ENCODE measurements at places on chromosomes 5 and 9.

GRCh38 chr9:101362450-101362849 is 22.4 kb downstream of the BAAT start:
- no peak for DNase-seq

GRCh38 chr9:81534138-81534875 is 155.0 kb downstream of the TLE1 start:
- DNase-seq: peak; percentile 17

GRCh38 chr5:111735583-111736270 is 21.3 kb downstream of the NREP start:
- peak; percentile 26 for DNase-seq

GRCh38 chr9:121107029-121107428 is 32.3 kb downstream of the CNTRL start:
- peak; percentile 23 for DNase-seq

- DNase-seq: peak; percentile 47
Measured at GRCh38 chr5:42992088-42992879, 47.8 kb downstream of the ANXA2R start.

DNA sequence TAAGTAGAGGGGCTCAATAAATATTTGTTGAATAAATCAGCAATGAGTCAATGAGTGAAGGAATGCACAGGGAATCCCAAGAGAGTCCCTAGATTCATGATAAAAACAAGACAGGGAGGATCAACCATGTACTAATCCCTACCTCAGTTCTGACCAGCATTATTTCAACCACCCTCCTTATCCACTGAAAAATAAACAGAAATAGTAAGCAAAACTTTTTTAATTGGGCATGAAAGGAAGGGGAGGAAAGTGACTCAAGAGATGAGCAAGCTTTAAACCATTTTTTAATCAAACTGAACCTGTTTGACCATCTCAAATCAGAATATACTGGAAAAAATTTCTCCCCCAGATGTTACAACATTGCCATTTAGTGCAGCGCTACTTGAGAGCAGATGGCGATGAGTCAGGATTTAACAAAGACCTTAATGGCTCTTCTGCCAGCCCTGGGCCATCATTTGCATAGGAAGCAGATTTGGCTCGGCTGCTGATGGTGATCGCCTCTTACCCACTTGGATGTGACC is 194.8 kb upstream of the SLC30A5 start:
- peak; percentile 46 for DNase-seq

DNA sequence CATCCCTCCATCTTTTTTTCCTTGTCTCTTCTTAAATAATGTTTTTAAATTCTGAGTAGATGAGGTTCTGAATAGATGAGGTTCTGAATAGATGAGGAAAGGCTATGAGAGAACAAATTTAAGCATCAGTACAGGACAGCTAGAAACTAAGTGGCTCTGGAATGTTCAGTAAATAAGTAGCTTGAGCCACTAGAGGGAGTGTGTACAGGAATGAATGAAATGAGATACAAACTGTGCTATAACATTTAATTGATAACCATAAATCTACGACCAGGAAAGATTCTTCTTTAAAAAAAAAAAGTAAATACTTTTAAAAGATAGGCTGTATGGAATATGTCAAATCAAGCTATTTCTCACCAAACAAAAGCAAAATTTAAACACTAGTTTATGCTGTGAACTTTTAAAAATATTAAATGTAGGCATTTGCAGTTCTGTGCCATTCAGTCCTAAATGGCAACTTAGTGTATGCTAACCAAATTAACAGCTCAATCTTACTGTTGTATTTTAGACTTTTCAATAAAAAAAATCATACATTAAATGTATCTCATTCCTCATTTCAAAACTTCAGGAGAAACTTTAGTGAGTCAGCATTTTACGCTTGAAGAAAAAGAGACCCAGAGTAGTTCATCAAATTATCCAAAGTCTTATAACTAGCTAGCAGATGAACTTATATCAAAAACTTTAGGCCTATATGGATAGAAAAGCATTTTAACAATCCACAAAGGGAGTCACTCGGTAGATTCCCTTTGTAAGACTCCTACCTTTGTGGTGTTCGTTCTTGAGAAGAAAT is 70.4 kb upstream of the SNX2 start:
- peak; percentile 24 for DNase-seq

All from iPS-NIHi11 (cell line).